ENCODE measurements at places on chromosomes 3 and 15.

DNA sequence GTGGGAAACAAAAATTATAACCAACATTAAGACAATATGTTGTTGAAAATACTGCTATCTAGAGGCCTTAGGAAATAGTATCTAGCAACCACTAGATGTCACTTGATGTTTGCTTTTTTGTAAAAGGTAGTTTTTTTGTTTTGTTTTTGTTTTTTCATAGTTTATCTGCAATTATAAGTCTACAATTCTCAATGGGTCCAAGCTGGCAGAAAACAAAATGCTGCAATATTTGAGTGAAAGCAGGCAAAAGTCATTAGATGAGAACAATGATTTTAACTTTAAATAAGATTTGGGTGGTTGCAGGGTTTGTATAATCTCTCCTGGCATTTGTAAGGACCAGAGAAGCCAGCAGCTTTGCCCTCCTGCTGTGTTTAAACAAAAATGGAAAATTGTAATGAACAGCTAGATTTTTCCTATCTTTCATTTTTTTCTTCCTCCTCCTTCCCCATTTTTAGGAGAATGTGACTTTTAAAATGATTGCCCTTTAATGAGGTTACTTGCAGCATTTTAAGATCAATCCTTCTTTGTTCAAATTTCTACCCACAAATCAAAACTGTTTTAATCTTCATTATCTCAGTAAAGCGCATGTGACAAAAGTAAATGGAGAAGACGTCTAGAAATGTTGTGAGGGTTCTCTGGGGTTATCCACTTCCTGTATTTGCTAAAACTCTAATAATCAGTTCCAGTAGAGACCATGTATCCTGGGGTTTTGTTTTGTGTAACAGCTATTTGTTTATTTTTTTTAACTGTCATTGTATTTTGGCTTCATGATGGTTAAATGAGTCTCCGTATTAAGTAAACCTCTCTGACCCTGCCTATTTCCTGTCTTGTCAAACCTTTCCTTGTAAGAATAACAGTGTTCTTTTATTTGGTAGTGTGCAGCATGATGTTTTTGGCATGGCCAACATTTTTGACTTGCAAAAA, 27.3 kb downstream of the DUT start:
- DNase-seq = peak; percentile 9

GRCh38 chr15:86553108-86553507, 473.4 kb downstream of the AGBL1 start:
- DNase-seq = no peak

GRCh38 chr3:159732172-159733111, 256.2 kb upstream of the IL12A start:
- DNase-seq = peak; percentile 24

GRCh38 chr3:168288511-168289401, 193.0 kb upstream of the GOLIM4 start:
- no peak for DNase-seq

- DNase-seq = no peak
Measured at GRCh38 chr15:100740138-100740537, 137.7 kb downstream of the ASB7 start.

GRCh38 chr3:11919390-11919789, 72.7 kb upstream of the TAMM41 start:
- no peak for DNase-seq

GRCh38 chr3:5227812-5228211, 40.3 kb downstream of the EDEM1 start:
- DNase-seq = no peak

GRCh38 chr3:45659661-45660566, 29.3 kb upstream of the SACM1L start:
- peak; percentile 37 for DNase-seq

DNA sequence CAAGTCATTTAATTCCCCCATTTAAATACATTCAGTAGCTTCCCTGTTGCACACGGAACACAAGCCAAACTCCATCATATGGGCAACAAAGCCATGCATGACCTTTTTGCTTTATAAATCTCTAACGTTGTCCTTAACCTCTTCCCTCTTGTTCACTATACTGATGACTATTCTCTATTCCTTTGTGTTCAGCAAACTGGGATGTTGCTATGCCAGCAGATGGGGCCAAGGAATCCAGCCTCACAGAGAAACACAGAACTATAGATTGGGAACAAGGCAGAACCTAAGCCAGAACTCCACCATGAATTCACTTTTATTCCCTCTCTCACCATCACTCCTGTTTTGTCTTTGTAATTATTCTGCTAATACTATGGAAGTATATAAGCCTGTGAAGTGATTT, 398.4 kb downstream of the TUSC7 start:
- no peak for DNase-seq

DNA sequence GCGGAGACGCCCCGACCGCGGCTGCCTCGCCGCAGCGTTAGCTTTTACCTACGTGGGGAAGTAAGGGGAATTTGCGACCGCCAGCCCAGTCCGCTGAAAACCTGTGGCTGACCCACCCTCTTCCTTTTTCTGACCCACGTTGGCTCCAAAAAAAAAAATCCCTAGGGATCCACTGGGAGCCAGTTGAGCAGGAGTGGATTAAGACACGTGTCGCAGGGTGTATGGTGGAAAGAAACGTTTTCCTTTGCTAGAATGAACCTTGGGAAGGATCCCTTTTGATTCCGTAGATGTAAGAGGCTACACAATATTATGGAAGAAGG, 575 bp upstream of the PCYT1A start:
- DNase-seq = no peak

GRCh38 chr3:15276028-15276724, 56.2 kb downstream of the SH3BP5 start:
- no peak for DNase-seq

- peak; percentile 86 for DNase-seq
Measured at GRCh38 chr15:68599560-68600071, 20.8 kb downstream of the CORO2B start.

GRCh38 chr3:9135930-9136525, 113.4 kb downstream of the SRGAP3 start:
- peak; percentile 64 for DNase-seq

DNA sequence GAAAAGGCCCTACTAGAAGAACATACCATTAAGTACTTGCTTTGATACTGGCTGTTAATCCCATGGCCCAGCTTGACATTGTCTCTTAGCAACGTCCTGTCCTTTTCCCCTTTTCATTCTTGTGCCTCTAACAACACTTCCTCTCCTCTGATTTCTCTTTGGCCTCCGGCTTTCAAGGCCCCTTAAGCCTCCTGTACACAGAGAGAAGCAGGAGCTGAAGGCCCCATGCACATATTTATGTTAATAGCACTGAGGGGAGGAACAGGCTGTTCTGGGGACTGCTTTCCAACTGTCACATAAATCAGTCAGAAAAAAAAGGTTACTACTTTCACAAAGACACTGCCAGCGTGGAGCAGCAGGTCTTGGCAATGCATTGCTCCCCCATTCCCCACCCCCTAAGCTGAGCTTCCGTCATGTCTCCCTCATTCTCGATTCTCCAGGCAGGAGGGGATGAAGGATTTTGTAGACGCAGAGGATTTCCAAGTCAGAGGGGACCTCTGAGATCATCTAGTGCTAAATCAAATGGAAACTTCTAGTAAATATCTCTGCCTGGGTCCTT, 257.4 kb upstream of the ADAMTS9 start:
- peak; percentile 83 for DNase-seq

DNA sequence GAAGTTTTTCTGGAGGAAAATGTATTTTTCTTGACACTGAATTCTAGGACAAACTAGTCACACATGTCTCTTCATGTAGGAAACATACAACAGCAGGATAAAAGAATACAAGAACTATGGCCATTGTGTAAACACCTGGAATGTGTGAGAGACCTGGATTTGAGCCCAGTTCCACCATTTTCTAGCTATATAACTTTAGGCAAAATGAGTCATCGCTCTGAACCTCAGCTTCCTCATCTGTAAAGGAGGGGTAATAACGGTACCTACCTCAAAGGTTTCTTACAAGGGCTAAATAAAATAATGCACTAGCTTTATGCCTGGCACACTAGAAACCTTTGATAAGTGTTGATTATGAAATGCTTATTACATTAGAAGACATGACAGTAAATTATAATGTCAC, 57.8 kb downstream of the RIOX2 start:
- DNase-seq = no peak

- no peak for DNase-seq
Measured at GRCh38 chr15:29528276-29528675, 258.7 kb upstream of the NSMCE3 start.

- DNase-seq = no peak
Measured at GRCh38 chr3:192861972-192862371, 55.7 kb downstream of the MB21D2 start.

DNA sequence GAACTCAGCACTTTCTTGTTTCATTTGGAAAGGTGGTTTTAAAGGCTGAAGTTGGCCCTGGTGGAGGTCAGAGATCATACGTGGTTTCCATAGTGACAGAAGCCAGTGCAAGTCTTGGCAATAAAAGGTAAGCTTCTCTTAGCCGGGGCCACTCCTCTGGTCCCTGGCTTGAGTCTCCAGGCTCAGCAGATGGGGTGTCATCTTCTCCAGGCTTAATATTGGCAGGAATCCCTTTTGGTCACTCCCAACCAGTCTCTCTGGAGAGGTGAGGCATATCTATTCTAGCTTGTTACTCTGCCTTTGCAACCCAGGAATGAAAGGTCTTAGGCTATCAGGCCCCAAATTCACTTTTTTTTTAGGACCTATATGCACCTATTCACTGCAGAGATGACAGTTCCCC, 4.8 kb downstream of the CYP19A1 start:
- no peak for DNase-seq

GRCh38 chr3:56269755-56270535, 198.3 kb downstream of the ERC2 start:
- no peak for DNase-seq

GRCh38 chr3:170502297-170502696, 83.6 kb downstream of the SLC7A14 start:
- no peak for DNase-seq

- DNase-seq = no peak
Measured at GRCh38 chr3:31853580-31853979, 127.5 kb downstream of the OSBPL10 start.

DNA sequence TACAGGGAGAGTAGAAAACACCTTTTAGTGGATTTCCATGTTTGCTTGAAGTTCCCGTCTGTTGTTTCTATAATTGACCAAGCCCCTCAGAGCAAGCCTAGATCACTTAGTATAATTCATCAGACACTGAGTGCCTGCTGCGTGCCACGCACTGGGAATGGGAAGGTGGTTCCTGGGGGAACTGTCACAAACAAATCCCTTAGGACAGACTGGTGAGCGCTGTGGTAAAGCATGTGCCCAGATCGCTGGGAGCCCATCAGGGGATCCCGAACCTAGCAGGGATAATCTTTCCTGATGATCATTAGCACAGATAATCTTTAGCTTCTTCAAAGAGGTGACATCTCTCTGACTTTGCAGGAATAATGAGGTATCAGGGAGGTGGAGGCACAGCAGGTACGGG, 9.6 kb downstream of the MRPS11 start:
- no peak for DNase-seq

DNA sequence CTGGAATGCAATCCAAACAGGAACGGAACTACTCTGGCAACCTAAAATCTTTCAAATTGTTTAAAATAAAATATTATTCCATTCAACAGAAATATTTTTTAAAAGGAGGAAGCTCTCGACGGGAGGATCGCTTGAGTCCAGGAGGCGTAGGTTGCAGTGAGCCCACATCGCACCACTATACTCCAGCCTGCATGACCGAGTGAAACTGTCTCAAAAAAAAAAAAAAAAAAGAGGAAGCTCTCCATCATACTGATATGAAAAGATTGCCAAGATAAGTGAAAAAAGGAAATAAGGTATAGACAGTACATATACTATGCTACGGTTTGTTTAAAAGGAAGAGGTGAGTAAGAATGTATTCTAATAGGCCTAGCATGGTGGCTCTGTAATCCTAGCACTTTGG, 3.6 kb downstream of the RAD18 start:
- DNase-seq = no peak

- DNase-seq = no peak
Measured at GRCh38 chr3:19891740-19892139, 42.3 kb downstream of the EFHB start.

- DNase-seq = no peak
Measured at GRCh38 chr3:63386568-63386967, 108.5 kb downstream of the SYNPR start.

GRCh38 chr3:87900061-87900460, 158.7 kb downstream of the CGGBP1 start:
- DNase-seq = no peak

DNA sequence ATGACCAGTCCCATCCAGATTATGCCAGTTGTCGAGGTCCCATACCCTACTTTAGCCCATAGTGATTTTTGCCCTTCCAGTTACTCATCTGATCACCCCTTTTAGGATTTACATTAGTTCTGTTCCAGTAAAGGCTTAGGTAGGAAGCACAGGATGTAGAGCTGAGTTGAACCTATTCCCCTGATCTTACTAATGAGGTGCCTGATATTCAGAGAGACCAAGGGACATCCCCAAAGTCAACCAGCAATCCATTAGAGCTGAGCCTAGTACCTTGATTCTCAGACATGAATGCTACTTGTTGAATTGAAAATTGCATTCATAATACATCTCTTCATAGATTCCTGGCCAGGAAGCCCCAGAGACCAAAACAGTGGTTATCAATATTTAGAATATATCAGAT, 24.7 kb downstream of the CTDSPL start:
- no peak for DNase-seq

GRCh38 chr15:58444658-58445332, 13.0 kb downstream of the LIPC start:
- DNase-seq = no peak

GRCh38 chr3:157573281-157573680, 70.1 kb upstream of the VEPH1 start:
- no peak for DNase-seq

DNA sequence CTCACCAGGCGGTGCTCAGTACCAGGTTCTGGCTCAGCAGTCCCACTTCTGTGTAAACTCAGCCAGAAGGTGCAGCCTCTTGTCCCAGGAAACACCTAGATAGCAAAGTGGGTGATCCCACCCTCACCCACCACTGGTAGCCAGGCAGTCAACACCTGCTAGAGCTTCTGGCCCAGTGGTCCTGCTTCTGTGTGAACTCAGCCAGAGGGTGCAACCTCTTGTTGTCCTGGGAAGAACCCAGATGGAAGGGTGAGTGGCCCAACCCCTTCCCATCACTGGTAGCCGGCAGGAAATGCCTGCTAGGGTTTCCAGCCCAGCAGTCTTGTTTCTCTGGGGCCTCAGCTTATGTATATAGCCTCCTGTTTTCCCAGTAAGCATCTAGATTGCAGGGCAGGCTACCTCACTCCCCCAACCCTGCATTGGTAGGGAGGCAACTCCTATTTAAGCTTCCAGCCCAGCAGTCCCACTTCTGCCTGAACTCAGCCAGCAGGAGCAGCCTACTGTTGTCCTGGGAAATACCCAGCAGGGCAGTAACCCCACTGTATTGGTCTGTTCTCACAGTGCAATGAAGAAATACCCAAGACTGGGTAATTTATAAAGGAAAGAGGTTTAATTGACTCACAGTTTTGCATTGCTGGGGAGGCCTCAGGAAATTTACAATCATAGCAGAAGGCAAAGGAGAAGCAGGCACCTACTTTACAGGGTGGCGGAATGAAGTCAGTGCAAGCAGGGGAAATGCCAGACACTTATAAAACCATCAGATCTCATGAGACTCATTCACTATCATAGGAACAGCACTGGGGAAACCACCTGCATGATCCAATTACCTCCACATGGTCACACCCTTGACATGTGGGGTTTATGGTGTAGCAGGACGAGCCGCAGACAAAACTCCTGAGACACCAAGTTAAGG, 110.6 kb downstream of the DTWD1 start:
- DNase-seq = no peak

All from neuronal stem cell (in vitro differentiated cells).